ENCODE measurements at places on chromosomes 5 and 9.

GRCh38 chr5:174980952-174981351, 256.6 kb downstream of the MSX2 start:
- DNase-seq, result no peak

- peak; percentile 85 for DNase-seq
Measured at GRCh38 chr5:16727755-16728325, 111.0 kb upstream of the RETREG1 start.

DNA sequence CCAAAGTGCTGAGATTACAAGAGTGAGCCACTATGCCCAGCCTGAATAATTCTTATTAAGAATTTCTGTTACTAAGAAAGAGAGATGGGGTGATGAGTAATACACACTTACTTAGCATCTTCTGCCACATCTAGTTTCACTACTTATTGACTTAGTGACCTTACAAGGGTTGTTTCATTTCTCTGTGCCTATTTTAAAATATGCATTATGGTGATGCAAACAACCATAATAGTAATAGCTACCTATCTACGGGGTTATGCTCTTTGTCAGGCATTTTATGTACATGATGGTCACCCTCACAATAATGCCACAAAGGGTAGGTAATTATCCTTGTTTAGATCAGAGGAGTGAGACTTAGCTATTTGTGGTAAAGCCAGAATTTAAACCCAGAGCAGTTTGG, 499.0 kb upstream of the SGCD start:
- no peak for DNase-seq

DNA sequence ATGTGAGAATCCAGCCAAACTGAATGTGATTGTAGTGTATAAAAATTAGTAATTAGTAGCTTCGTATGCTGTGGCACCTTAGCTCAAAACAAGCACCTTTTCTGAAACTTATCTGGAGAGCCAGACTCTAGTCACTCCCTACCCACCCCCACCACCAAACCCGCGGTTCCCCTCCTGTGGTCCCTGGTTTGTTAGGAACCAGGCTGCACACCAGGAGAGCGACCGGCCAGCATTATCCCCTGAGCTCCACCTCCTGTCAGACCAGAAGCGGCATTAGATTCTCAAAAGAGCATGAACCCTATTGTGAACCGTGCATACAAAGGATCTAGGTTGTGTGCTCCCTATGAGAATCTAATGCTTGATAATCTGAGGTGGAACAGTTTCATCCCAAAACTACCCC, 498.6 kb downstream of the CHSY3 start:
- no peak for DNase-seq

GRCh38 chr5:168801567-168801966, 222.4 kb upstream of the PANK3 start:
- no peak for DNase-seq

- no peak for DNase-seq
Measured at GRCh38 chr9:89515416-89515815, 17.5 kb upstream of the SEMA4D start.

DNA sequence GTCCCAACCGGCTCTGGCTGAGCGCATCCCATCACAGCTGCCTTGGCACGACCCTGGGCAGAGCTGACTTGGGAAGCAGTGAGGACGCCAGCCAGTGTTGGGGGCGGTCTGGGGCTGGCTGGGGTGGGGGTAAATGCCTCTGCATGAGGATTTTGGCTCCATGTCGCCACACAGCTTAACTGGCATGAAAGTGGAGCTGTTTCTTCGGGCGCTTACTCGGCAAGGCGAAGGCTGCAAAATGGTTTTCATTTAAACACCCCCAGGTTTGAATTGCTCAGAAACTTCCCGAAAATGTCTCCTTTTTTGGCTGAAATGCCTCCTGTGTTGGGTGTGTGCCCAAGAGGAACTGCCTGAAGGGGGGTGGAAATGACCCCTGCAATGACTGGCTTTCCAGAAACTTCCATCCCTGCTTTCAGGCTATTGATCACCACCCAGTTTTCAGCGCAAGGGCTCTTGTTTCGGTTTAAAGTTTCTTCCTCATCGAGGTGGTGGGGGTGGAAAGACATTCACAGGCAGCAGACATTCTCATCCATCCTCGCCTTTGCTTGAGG, 38.3 kb downstream of the PTGES start:
- no peak for DNase-seq

DNA sequence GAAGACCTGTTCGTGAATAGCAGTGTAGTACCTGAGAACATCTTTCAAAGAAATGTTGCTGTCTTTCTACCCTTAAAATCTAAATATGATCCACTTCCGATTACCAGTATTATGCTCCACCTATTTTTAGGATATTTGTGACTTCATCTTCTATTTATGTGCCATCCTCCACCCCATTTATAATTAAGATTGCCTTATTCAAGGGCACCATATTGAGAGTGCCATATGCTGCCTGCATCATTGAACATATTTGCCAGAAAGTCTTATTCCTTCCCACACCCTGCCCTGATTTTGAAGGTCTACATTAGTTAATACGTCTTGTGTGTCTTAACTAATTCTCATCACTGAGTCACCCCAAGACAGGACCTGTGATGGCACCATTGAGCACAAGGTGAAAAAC, 1076.7 kb downstream of the CDH12 start:
- DNase-seq, result no peak

DNA sequence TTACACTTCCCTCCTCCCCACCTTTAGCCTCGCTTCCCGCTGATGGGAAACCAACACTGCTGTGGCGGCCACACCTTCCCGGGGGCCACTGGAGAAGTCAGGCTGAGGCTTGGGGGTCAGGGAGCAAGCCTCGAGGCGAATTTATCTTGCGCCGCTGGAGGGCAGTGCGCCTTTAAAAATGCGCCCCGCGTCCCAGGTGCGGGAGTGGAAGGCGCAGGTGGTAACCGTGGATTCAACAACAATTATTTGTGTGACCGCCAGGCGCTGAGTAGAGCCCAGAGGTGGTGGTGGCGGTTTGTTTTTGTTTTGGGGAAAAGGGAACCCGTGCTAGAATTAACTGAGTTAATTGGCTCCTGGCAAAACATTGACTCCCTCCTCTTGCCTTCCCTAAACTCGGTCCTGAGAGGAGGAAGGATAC, 1.1 kb downstream of the CFAP77 start:
- no peak for DNase-seq

- no peak for DNase-seq
Measured at GRCh38 chr5:160271396-160271795, 41.0 kb downstream of the CCNJL start.

DNA sequence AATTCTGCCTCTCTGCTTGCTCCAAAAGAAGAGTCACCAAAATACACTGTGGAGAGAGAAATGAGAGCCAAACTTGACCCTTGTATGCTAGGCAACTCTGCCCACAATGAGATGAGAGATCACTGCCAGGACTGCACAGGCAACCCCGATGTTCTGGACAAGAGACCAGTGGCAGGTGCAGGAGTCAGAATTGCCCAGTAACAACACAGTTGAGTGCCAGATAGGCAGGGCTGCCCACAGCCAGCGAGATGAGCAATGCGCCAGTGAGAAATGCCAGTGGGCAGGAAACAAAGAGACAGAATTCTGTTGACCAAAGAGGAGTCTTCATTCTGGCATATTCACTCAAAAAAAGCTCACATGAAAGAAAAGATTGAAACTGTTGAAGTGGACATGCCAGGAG, 570.7 kb downstream of the CAAP1 start:
- DNase-seq, result no peak

DNA sequence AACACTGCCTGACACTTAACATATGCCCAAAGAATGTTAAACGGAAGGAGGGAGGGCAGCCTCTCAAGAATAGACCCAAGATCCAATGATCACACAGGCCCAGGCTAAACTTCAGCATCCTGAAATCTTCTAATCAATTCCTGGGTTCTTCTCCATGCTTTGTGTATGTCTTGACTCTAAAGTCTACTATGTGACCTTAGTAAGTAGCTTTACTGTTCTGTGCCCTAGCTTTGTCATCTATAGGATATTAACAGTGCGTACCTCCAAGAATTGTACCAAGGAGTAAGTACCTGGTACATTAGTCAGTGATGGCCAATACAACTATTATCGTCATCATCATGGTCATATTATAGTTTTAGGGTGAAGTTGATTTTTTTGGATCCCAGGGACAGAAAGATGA, 96.6 kb downstream of the SGCD start:
- no peak for DNase-seq

- DNase-seq, result no peak
Measured at GRCh38 chr5:89374144-89374784, 491.3 kb upstream of the MEF2C start.

DNA sequence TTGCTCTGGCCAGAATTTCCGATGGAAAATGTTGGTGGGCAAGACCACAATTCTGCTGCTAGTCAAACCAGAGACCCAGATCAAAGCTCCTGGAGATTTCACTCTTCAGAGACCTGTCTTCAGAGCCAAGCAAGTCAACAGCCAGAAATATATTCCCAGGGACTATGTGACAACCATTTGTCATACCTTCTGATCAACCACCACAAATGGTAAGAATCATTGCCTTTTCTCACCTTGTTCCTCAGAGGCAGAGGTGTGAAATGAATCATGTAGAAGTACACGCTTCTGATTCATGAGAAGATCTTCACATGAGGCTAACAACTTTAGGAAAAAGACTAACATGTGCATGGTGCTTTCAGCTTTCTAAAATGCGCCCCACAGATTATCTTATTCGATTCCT, 53.5 kb downstream of the SUSD1 start:
- DNase-seq, result no peak

- DNase-seq, result no peak
Measured at GRCh38 chr9:125681086-125681622, 25.9 kb downstream of the MAPKAP1 start.

DNA sequence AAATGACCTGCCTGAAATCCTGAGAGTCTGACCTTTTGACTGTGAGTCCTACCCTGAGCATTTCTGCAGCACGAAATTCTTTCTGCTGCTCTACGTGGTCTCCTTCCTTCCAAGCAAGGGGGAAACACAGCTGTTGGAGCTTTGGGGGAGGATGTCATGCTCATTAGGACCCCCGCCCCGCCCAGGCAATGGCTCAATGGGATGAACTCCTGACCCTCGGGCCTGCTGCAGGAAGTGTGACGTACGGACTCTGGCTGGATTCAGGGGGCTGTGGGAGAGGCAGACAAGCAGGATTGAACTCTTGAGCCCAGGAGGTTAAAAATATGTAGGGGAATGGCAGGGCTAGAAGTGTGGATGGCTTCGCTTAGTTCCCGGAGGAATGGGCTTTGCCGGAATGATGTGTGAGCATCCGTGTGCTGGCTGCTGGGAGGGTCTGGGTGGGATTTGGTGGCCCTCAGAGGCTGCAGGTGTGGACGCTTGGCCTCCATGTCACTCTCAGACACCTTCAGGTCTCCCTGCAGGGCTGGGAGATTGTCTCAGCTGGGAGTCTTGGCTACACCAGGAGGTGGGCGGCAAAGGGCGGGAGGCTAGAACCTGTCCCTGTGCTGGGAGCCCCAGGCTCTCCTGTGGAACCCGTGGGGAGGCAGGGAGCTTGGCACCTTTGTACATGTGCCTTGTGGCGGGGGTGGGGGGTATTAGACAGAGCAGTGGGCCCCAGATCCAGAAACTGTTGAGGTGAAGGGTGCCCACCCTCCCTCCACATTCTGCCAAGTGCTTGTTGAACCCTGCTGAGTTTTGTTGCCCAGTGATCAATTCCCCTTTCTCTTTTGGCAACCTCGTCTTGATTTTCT, 26.3 kb downstream of the STC2 start:
- DNase-seq, result no peak

DNA sequence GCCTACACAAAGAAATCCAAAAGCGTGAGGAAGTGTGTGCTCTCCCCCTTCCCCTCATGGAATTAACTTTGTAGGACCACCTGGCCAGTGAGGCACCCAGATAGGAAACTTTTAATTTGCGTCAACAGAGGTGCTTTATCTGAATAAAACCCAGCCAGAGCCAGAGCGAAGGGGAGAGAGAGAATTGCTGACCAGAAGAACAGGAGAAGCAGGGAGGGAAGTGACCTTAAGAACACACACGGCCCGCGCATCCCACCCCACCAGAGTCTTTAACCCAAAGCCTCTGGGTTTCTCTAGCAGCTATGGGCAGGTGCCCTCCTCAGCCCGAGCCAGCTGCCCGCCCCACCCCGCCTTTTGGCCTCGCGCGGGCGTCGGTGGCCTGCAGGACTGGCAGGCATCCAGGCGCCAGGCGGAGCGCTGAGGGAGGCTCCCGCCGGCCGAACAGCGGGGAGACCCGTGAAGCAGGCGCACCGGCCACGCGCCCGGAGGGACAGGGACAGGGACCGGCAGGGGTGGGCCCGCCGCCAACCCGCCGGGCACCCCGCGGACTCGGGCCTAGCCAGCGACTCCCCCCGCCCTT, 580 bp downstream of the ERAP1 start:
- peak; percentile 62 for DNase-seq

GRCh38 chr5:134586866-134587524, 45.6 kb downstream of the SAR1B start:
- DNase-seq, result peak; percentile 89

- DNase-seq, result no peak
Measured at GRCh38 chr5:38384396-38384795, 126.0 kb downstream of the EGFLAM start.

DNA sequence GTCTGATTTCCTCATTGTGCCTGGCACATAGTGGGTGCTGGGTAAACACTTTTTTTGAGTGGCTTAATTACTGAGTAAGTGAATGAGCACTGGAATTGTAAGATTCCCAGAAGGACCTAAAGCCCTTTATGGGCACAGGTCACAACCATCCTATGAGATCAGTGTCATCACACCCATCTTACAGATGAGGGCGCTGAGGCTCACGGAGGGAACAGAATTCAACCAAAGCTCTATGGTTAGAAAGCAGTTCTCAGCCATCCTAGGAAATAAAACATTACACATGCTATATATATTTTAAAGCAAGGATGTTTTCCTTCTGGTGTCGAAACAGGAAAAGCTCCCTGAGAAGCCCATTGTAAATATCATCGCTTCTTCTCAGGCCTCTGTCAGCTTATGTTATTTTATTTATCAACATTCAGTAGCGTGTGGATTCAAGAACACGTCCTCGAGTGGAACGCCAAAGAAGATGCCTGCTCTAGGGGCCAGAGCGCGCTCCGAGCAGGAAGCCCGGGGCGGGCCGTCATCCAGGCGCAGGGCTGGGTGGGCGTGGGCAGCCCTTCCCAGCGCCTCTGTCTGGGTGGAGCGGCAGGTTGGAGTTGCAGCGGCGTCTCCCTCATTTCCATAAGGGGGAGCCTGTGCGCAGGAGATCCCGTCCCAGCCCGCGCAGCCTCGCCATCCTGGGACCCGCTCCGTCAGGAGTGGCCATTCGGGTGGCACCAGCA, 155.8 kb upstream of the SMIM23 start:
- DNase-seq, result peak; percentile 59

DNA sequence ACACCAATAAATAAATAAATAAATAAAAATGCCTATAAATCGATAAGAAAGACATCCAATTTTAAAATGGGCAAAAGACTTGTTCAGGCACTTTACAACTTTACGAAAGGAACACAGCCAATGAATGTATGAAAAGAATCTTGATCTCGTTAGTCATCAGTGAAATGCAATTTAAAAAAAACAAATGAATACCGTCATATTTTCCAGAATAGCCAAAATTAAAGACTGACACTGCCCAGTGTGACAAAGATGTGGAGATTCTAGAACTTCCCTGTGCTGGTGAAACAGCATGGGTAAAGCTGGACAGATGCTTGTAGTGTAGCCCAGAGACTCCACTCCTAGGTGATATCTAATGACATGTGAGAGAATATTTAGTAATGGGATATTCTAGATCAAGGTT, 127.1 kb downstream of the GOLPH3 start:
- DNase-seq, result no peak

- DNase-seq, result no peak
Measured at GRCh38 chr5:142023836-142024235, 11.0 kb upstream of the GNPDA1 start.

- DNase-seq, result no peak
Measured at GRCh38 chr5:177294632-177295031, 8.9 kb downstream of the RAB24 start.

- DNase-seq, result no peak
Measured at GRCh38 chr9:12652973-12653372, 40.2 kb upstream of the TYRP1 start.

GRCh38 chr5:102554728-102555127, 55.9 kb upstream of the SLCO6A1 start:
- DNase-seq, result peak; percentile 38
